Hematopoietic multipotent progenitor cell treated with erythropoietin and hydrocortisone succinate and interleukin-3 and kit ligand, for 4 days (in vitro differentiated cells): ENCODE measurements at places on chromosomes 2 and 18.

- DNase-seq = no peak
These were observed 23.1 kb downstream of the HS1BP3 start for GRCh38 chr2:20627712-20628380.

- DNase-seq = no peak
These were observed 294.3 kb upstream of the SLC8A1 start for GRCh38 chr2:40746191-40746590.

- DNase-seq = no peak
These were observed 302.1 kb downstream of the LRP1B start for GRCh38 chr2:141828761-141829160.

- DNase-seq = no peak
These were observed 357.9 kb downstream of the THSD7B start for GRCh38 chr2:137123226-137123625.

GRCh38 chr2:41764919-41765318 is 282.9 kb upstream of the PKDCC start:
- DNase-seq = no peak
